ENCODE measurements at places on chromosomes 4 and X.

- no peak for DNase-seq
Measured at GRCh38 chr4:76654791-76655190, 219.8 kb downstream of the SHROOM3 start.

DNA sequence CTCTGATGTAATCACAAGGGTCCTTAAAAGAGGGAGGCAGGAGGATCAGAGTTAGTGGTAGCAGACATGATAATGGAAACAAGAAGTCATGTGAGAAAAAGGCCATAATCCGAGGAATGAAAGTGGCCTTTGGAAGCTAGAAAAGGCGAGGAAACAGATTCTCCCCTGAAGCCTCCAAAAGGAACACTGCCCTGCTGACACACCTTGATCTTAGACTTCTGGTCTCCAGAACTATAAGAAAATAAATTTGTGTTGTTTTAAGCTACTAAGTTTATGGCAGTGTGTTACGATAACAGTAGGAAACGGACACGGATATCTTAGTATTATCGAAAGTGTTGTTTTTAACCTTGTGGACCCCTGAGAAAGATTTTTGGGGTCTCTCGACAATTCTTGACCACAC lies 24.4 kb downstream of the CLCN3 start:
- DNase-seq, result no peak

- no peak for DNase-seq
Measured at GRCh38 chr4:107691378-107691777, 28.7 kb downstream of the PAPSS1 start.

DNA sequence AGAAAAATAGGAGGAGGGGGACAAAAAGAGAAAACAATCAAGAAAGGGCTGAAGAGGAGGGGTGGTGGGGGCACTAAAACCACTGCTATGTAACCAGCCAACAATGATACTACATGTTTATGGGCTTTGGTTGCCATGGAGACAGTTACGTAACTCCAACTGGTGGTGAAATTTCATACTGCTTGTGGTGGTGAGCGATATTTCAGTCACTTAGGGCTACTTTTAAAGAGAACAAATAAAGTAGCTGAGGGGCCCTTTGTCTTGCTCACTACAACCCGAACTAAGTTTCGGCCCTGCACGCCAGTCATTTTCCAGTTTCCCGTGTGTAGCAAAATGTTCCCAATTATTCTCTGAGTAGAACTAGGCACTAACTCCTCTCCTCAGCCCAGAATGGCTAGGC lies 275.2 kb upstream of the EDA2R start:
- no peak for DNase-seq

DNA sequence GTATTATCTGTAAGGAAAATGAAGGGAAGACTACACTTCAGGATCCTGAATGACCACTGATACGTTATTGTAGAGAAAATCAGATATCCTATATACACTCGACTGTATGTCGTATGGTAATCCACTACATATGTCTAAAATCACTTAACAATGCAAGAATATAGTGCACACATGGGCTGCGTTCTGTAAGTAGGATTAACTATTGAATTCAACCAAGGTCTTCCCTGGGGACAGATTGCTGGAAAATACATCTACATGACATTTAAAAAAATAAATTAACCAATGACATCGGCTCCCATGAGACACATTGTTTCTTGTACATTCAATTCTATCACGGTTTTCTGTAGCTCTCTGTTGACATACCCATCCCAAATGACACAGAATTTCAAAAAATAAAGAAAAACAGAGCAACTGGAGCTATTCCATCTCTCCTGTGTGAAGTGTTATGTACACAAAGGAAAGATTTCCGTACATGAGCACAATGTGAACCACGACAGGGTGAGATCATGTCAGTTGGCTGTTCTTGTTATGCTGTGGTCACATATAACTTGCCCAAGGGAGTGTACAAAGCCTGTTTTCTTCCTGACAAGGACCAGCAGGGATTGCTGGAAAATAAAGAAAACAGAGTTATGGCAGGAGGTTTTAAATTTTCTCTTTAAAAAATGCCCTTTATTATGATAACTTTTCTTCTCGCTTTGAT lies 6.1 kb downstream of the ENOX2 start:
- DNase-seq, result no peak

DNA sequence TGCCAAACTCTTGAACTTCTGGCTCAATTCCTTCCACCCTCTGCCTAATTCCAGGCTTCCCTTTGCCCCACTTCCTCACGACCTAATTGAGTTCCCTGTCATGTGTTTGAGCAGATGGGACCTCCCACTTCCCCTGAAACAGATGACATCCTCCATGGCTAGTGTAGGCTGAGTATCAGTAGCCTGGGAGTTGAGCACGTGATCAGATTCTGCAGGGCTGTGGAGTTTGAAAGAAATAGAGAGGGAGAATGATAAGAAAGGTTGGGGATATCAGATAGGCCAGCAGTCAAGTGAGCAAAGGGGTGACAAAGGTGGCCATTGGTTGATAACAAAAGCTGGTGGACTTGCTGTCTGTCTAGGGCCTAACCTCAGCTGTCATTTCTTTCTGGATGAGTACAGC lies 18.8 kb upstream of the NWD2 start:
- DNase-seq, result no peak

DNA sequence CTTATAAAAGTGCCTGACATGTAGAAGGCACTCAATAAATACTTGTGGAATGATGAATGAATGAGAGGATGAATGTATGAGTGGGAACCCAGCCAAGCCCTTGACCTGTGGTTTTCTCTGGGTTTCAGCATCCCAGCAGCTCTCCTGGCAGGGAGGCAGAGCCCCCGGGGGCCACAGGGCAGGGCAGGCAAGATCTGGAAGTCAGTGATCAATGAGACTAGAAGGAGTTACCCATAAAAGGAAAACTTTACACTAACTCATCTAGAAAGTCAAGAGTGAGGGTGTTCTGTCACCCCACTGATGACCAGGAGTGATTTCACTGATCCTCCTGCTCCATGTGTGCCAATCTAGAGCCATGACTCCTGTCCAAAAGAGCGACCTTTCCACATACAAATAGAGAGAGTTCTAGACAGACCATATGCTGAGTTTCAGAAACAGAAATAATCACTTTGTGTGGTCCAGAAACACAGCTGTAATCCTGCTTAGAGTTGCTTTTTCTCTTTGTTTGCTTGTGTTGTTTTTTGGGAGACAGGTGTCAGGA lies 37.4 kb downstream of the MGARP start:
- no peak for DNase-seq

- DNase-seq, result no peak
Measured at GRCh38 chr4:174910271-174910670, 7.9 kb upstream of the ADAM29 start.

GRCh38 chr4:3179126-3179706 lies 69.7 kb upstream of the MSANTD1 start:
- DNase-seq, result no peak

GRCh38 chr4:159455675-159456237 lies 352.9 kb downstream of the RAPGEF2 start:
- DNase-seq, result no peak

- no peak for DNase-seq
Measured at GRCh38 chrX:124212622-124213021, 119.8 kb upstream of the TEX13D start.

DNA sequence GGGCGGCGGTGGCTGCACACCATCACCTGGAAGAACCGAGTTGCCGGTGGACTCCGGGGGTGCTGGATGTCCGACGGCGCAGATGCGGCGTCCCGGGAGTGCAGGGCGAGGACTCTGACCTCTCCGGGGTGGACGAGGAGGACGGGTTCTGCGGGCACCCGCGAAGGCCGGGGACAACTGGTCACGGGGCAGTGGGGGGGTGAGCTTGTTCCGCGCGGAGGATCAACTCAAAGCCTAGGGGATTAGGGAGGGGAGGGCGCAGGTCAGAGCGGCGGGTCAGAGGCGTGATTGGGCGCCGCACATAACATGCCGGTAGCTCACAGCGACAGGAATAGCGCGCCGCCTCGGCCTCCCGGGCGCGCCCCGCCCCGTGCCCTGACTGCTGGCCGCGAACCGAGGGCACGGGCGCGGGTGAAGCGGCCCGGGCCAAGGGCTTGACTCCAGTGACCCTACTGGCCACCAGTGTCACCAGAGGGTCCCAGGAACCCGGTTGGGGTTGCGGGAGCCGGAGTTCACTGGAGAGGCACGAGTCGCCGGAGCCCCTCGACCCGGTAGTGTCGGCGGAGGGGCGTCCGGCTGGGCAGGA lies at the start of gene KLHL34:
Gene KLHL34, minus strand, starts transcription at position 179 of the 586 bp plus-strand sequence. CDS start 542 bp downstream, outside the sequence.
- DNase-seq, result peak; percentile 32

DNA sequence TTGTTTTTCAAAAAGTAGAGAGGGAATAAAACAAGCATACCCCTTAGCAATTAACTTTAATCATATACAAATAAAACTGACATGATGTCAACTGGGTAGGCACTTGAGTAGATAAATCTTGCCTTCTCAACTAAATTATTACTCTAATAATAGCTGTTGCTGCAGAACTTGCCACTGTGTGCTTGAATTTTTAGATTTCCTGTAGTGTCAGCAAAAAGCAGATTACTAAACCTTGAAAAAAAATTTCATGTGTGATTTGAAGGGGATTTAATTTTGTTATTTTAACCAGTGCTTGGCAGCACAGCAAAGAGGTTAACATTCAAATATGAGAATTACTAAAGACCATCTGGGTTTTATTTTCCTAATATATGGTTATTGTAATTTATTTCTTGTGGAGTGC lies 438.3 kb upstream of the SPANXN1 start:
- DNase-seq, result no peak

DNA sequence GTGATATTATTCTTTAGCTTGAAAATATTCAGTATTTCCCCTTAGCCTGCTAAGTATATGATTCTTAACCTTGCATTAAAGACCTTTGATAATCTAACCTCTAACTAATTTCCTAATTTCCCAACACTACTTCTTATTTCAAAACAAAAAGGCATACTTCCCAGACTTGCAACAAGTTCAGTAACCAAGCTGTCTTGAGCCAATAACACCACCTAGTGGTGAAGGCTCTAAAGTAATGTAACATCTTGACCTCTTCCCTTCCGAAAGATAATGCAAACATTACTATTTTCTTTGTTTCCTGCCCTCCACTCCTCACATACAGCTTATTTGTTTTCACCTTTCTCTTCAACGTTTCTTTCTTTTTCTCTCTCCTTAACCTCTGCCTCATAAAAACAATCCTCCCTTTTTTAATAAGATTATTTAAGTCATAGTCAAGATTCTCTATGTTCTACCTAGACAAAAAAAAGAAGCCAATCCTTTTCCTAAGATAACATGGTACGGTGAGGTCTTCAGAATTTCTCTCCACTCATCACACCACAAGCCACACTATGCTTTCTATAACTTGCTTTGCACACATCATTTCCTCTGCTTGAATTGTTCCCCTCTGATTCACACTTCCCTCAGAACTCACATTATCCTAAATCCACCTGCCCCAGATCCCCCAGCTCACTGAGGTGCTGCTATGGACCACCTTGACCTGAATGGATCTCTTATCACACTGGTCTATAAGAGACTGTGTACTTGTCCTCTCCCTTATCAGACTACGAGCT lies 3.5 kb downstream of the FAT1 start:
- DNase-seq, result no peak

GRCh38 chrX:155179346-155179997 lies 36.8 kb upstream of the VBP1 start:
- DNase-seq, result no peak

DNA sequence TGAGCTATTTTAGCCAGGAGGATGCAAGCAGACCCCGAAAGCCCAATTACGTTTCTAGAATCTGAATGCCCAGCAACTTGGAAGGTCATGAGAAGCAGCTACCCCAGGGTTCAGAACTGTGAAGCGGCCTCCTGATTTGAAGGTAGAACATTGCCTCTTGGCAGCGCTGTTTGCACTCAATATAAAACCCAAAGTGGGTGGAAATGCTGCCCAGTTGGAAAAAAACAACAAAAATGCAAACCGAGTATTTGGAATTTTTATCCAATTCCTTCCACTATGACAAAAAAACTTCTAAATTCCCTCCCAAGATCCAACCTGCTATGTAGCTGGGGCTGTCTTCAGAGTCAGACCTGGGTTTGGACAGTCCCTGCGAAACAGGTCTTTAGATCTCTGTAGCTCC lies 103.3 kb upstream of the RBPJ start:
- DNase-seq, result no peak

DNA sequence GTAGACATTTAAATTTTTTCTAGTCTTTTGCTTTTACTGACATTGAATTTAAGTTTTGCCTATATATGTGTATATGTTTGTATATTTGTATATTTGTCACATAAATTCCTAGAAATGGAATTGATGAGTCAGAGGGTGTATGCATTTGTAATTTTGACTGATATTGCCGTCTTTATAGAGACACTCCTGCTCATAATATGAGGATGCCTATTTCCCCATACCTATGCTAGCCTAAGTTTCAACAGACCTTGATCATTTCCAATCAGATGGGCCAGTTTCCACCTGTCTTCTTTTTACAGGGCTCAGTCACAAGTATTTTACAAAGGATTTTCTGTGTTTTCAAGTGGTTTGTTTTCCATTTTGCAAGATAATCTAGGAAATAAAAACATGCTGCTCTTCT lies 10.8 kb downstream of the PDLIM5 start:
- DNase-seq, result no peak

- DNase-seq, result no peak
Measured at GRCh38 chrX:1221296-1221845, 8.9 kb upstream of the CRLF2 start.

DNA sequence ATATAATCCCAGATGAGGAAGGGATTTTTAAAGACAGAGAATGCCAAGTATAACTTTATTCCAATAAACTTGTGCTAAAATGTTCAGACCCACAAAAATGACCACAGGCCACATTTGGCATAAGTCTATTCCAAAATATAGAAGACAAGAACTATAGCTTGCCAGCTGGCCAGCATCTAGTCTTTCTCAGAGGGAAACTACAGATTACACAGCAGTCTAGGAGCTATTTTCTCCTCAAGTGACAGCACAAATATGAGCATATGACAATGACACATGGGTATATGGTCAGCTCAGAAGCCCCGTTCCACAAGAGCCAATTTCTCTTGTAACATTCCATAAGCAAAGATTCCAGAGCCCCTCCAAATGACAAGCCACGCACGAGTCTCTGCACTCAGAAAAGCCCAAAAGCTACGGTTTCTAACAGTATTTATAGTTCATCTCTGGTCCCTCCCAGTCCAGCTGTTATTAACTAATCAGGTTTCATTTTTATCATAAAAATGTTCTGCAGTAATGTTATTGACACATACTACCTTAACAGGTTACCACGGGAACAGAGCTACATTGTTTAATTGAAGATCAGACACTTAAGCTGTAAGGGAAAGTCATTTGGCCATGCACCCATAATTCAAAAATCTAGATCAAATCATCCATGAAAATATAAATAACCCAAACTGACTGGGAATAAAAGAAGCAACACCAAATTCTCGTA lies 70.3 kb downstream of the RAB28 start:
- DNase-seq, result no peak

DNA sequence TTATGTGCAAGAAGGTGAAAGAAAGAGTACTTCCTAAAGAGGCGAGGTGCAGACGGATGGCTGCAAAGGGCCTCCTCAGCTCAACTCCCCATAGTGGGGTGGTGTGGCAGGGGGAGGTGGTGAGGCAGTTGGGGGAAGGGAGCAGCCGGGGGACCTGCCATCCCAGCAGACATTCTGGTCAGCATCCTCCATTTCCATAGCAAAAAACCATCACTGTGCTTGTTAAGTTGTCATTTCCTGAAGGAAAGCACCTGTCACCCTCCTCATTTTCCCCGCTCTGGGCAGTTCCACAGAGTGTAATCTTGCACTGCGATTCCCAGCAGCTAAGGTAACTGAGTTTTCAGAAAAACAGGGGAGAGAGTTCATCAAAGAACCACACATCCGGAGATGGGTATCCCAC lies 51.5 kb downstream of the TSPAN5 start:
- DNase-seq, result no peak

- no peak for DNase-seq
Measured at GRCh38 chrX:42673301-42673810, 104.6 kb downstream of the PPP1R2C start.
